ENCODE measurements at places on chromosomes 1 and 21.

DNA sequence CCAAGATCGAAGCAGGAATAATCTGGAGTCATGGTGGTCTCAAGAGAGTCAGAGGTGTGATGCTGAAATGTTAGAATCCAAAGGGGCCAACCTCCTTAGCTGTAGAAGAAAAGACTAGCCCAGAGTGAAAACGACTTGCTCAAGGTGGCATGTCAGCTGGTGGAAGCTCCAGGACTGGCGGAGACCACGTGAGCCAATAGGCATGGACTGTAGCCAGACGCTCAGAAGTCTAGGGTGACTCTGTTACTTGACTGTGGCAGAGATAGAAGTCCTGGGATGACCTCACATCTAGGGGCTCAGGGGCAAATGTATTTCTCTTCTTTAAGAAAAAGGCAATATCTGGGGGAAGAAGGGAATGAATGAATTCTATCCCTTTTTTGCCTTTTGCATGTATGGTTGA is 267.4 kb downstream of the ATG4C start:
- DNase-seq = no peak

- no peak for DNase-seq
These were observed 15.3 kb downstream of the SYF2 start for GRCh38 chr1:25217015-25217414.

DNA sequence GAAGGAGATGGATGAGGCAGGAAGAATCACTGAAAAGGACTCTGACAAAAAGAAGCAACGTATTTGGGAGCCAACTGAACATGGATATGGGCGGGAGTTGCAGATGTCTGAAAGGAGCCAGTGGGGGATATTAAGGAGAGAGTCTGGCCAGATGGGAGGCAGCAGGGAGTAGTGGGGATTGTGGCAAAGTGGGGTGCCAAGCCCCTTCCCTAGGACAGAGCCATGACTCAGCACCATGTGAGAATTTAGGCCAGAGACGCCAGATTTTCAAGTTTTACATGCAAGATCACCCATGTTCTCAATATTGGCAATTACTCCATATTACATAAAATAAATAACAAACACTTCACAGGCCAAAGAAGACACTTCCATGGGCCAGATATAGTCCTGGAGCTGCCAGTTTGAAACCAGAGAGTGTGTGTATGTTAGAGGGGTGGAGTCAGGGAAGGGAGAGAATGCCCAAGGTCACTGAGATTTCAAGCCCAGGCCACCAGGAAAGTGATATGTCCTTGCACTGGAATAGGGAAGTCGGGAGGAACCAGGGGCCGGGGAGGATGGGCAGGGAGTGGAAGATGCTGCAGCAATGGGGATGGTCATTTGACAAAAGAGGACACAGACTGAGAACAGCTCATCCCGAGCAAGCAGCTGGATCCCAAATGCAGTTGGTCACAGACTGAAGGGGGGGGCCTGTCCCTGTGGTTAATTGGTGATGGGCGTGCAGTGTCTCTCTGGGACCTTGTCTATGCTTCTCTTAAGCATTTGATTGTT is 23.5 kb downstream of the TMEM51 start:
- no peak for DNase-seq

DNA sequence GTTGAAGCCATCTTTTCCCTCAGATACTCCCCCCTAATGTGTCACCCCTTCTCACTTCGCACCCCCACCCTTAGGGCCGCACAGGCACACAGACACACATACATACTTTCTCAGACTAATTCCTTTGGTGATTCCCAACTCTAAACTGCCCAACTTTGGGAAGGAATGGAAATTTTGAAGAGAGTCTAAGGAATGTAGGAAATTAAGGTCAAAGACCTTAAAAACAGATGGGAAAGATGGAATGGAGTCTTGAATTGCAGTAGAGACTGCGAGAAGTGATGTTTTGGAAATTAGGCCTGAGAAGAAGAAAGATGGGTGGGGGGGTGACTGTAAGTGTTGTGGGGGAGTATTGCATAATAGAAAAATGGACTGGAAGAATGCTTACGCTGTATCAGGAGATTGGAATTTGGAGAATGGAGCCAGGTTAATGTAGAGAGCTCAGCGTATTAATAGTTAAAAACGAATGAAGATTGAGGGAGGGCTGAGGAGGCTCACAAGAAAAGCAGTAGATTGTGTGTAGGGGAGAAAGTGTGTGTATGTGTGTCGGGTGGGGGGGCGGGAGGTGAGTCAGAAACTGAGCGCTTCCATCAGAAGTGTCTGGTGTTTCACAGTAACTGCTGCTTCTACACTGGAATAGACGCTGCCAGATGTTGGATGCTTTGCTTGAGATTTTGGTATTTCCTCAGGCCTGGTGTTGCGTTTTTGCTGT is 1.7 kb downstream of the PIP5K1A start:
- no peak for DNase-seq

DNA sequence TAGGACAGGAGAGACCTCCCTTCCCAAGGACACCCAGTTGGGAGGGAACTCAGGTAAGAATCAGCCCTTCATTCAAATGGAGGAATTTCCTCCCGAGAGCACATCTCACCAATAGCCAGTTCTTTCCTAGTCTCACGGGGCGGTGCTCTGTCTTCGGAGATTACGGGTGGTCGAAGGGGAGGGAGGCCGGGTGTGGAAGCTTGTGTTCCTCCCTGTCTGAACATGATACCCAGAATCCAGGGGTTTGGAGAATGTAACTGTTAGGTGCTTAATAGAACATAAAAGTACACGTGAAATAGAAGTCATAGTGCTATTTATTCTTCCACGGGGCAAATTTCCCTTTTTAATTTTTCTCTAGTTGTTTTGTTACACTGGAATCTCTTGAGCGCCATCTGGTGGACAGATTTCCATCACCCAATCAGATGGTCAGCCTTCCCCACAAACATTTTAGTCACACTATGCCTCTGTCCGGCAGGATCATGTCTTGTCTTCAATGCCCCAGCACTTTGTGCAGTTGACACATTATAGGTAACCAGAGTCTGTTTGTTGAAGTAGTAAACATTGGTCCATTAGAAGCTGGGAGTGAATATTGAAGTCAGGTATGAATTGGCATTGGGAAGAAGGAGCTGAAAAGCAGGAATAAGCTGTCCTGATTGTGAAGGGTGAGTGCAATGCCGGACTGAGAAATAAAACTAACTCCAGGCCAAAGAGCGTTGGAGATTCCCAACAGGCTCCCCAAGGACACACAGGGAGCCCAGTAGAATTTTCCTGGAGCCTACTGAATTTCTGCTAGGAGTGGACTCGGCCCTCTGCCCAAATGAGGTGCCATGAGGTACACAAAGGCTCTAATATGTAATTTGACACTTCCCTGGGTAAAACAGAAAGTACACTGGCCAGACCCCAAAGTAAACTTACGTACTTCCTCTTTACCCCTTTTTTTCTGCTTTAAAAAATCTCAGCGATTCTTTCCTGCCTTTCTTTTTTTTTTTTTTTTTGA is 27.6 kb upstream of the ZNF697 start:
- DNase-seq = peak; percentile 89

DNA sequence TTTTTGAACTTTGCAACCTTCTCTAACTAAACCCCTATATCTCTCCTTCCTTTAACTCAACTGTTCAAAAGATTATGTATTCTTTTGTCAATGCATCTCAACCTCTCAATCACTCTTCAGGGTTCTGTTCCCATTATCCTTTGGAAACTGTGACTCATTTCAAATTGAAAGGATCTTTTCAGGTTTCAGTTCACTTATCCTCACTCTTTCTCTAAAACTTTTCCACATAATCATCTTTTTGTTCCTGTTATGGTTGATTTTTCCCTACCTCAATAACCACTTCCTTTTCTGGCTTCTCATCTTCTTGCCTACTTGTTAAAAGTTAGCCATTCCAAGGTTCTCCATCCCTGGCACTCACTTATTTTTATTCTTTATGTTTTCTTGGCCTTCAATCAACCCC is 56.2 kb upstream of the NUF2 start:
- DNase-seq = no peak

- DNase-seq = no peak
These were observed 15.4 kb downstream of the CTH start for GRCh38 chr1:70426154-70427131.

GRCh38 chr1:61274939-61275338 is 192.6 kb downstream of the NFIA start:
- DNase-seq = peak; percentile 54

GRCh38 chr1:912740-913301 is 10.9 kb upstream of the SAMD11 start:
- no peak for DNase-seq

GRCh38 chr1:214338212-214338611 is 57.3 kb downstream of the SMYD2 start:
- DNase-seq = no peak

GRCh38 chr1:92169214-92170005 is 48.3 kb upstream of the C1orf146 start:
- no peak for DNase-seq

DNA sequence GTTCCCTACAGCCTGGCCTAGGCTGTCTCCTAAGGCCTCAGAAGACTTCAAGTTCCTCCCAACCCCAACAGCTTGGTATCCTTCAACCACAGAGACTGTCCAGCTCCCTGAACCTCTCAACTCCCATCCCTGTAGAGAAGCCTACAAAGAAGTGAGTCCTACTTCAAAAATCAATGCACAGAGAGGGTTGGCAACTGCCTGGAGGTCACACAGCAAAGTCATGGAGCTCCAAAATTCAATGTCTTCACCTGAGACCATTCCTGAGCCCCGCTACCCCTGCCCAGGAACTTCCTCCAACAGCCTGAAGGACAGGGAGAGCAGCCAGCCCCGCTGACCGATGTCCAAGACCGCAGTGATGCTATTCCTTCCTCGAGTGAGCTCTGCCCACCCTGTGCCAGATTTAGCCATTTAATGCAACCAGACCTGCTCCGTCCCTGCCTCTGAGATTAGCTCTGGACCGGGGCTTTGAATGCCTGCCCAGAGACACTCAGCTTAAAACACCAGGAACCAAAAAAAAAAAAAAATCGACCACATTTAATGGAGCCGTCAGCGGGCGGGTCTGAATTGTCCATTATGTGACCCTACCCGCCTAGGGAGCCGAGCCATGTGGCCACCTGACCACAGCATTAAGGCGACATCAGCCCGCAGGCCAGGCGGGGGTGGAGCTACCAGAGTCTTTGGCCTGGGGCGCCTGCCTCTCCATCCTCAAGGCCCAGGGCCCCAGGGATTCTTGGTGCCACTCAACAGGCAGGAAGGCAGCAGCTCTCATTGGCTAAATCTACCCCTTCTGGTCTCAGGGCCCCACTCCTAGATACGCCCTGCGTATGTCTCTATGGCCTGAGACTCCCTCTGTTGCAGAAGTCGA is 148.6 kb downstream of the SYF2 start:
- DNase-seq = no peak

DNA sequence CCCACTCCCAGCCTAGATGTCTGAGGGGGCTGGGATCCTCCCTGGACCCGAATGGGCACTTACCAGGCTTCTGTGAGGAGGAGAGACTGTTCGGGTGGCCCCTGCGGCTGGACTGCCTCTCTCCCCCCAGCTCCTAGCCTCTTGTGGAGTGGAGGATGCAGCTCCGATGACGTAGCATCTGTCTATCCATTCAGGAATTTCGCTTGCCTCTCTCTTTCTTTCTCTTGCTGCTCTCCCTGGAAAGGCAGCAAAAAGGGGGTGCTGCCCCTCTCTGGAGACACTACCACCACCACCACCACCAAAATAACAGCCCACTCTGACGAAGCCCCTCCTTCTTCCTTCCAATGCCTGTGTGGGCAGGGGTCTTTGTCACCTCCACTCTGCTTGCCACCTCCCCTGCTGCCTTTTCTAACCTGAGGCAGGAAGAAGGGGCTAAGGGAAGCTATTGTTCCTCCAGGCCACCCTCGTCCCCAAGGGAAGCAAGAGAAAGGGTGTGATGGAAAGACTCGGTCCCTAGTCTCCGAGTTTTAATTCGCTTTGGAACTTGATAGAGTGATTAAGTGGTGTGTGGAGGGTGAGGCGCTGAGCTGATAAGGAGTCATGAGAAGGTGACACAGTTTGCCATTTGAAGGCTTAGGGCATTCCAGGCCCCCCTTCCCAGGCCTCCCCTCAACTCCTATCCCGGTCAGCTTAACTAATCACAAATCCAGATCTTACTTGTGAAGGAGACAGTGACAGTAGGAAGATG is 60.5 kb downstream of the RHBG start:
- peak; percentile 27 for DNase-seq

DNA sequence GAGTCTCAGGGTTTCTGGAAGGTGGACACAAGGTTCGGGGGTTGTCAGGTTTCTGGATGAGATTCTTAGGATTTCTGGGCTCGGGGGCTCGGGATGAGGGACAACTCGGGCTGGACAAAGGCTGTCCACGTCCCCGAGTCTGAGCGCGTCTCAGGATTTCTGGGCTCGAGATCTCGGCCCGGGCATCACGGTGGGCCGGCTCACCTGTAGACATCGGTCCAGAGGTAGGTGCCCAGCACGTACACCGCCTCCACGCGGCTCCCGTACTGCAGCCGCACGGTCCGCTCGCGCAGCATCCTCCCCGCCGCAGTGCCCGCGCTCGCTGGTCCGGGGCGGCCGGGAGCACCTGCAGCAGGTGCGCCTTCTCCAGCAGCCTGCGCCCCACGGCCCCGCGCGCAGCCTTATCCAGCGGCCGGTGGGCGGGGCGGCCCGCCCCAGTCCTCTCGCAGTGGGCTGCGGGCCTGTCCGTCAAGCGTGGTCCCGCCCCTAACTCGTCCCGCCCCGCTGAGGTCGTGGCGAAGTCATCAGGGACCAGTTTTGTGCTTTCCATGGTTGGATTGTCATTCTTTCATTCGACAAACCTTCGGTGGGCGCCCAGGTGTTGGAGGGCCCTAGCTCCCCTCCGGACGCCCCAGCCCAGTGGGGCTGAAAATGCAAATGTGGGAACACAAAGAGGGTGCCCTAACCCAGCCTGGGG is at the start of gene PADI2:
PADI2 (minus strand) TSS at position 376 of the 697 bp plus-strand sequence; CDS start at position 296, 80 bp downstream.
- peak; percentile 91 for DNase-seq

DNA sequence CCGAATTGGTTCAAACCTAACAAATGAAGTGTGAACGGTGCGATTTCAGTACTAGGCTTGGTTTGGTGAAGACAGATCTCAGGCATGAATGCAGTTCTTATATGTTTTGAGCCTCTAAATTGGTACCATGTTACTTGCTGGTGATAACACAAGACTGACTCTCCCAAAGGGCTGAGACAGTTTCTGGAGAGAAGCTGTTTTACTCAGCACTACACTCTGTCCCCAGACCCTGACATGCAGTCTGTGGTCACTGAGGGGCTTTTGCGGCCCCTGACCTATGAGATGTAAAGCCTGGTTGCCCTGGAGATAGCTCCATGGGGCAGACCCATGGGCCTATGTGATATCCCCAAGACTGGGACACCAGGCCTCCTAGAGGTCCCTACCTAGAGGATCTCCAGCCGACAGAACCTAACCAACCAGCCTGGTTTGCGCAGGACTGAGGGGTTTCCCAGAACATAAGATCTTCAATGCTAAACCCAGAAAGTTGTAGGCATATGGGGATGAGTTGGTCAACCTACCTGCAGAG is 19.4 kb upstream of the FOXE3 start:
- no peak for DNase-seq

- peak; percentile 4 for DNase-seq
These were observed 68.2 kb downstream of the IGSF21 start for GRCh38 chr1:18175530-18176377.

DNA sequence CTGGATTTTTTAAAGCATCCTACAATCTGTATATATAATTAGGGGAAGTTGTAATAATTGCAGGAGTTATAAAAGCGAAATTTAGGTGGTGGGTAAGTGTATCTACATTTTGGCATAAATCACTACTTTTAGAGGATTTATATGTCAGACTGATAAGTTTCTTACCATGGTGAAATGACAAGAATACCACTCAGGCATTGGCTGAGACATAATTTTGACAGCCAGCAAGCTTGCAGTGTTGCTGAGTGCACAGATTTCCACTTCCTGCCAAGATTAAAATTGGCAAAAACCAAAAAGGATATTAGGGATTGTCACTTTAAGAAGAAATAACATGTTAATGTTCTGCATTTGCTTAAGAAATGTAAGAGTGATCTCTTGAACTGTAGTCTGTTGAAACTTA is 28.2 kb downstream of the NFIA start:
- no peak for DNase-seq
